ENCODE measurements at places on chromosomes 4 and X. TPM values are rescaled to one million over a fixed set of nuclear protein-coding genes. Genes with fewer than 3 reads are reported as not detected.

- no peak for DNase-seq
These were observed 83.4 kb upstream of the NKX1-1 start for GRCh38 chr4:1489639-1489995.

DNA sequence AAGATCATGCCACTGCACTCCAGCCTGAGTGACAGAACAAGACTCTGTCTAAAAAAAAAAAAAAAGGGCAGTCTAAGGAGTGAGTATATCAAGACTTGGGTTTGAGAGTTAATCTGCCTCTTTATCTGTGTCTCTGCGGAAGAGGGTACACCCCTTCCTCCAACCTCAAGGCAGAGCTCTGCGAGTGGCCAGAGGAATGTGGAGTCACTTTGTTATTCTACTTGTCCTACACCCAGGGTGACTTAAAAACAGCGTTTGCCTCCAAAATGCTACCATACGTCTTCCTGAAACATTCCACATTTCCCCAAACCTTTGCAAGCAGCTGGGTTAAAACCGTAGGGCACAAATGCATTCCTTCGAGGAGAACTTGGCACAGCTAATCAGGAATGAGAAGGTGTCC lies 199.9 kb downstream of the SHOX start:
- DNase-seq = no peak

ENAM gene
- not detected for total RNA-seq

UGT2A3 gene
- total RNA-seq = not detected

All from adrenal gland (tissue), 19 donors.